ENCODE measurements at places on chromosomes 5 and 9.

DNA sequence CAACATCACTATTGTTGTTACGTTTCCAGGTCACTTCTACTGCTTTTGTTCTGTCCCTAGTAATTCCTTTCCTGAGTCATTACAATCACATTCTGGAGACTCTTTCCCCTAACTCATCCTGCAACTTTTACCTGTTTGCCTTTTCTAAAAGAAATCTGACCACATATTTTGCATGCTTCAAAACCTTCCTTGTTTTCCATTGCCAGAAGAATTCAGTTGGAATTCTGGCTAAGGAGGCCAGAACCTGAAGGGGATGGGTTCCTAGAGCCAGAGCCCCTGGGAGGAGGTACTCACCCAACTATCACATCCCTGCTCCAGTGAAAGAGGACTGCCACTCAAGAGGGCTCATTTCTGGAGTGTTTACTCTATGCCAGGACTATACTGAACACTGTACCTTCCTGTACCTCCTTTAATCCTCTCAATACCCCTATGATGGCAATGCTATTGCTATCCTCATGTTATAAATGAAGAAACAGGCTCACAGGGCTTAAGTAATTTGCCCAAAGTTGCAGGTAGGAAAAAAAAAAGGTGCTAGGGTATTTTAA lies 42.8 kb upstream of the MAST4 start:
- DNase-seq: no peak

DNA sequence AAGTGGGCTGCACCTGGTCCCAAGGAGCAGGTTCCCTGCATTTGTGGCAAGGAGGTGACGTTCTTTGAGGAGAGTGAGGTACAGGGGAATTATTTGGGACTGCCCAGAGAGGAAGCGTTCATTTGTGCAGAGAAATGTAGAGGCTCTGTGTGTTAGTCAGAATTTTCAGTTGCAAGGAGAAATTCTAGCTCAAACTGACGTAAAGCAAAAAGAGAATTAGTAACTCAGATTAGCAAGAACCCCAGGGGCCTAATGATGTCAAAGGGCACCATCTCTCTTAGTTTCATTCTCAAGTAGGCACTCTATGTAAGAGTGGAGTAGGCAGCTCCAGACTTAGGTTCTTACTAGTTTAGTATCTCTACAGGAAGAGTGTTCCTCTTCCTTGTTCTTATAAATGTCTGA lies 2.4 kb upstream of the TXN start:
- peak; percentile 47 for DNase-seq

- no peak for DNase-seq
Measured at GRCh38 chr5:150184990-150185912, 4.6 kb upstream of the SLC6A7 start.

DNA sequence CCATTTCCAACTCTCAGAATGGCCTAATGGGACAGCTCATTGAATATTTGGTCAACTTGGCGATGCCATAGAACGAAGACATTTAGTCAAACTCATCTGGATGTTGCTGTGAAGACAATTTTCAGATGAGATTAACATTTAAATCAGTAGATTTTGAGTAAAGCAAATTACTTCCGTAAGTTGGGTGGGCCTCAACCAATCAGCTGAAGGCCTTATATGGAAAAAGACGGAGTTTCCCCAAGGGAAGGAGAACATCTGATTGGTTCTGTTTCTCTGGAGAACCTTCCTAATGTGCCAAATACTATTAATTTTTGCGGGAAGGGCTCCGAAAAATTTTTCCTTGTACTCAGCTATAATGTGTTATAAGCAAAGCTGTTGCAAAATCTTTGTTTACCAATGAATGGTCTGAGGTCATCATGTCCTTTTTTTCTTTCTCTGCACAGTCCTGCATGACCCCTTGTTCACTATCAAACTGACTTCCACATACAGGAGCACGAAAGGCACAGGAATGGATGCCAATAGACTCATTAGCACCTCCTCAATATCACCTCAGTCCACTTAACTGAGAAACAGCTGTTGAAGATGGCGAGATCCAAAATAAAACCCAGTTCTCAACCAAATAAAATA lies 27.8 kb downstream of the CRHBP start:
- DNase-seq: no peak

- no peak for DNase-seq
Measured at GRCh38 chr5:2190549-2190948, 307.8 kb upstream of the IRX4 start.

DNA sequence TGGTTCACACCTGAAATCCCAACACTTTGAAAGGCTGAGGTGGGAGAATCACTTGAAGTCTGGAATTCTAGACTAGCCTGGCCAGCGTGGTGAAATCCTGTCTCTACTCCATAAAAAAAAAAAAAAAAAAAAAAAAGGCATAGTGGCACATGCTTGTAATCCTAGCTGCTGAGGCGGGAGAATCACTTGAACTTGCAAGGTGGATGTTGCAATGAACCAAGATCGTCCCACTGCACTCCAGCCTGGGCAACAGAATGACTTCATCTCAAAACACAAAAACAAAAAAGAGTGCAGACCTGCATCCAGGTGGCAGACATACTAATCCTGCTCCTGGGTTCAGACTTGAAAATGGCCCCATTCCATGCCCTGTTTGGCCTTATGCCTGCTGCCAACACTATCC lies 21.8 kb upstream of the ADAMTS19 start:
- no peak for DNase-seq

GRCh38 chr9:13967011-13967410 lies 346.9 kb downstream of the NFIB start:
- no peak for DNase-seq

Data from GM13977 (cell line).